ENCODE measurements at places on chromosomes 6 and 20. TPM values are rescaled to one million over a fixed set of nuclear protein-coding genes. Genes with fewer than 3 reads are reported as not detected.

Gene RTEL1
- 42.6 TPM for total RNA-seq

Gene PNLDC1
- total RNA-seq, result 5.6 TPM

Gene SLC17A2
- not detected for total RNA-seq

Gene ATP5F1E
- total RNA-seq, result 23.5 TPM

Gene PAK5
- total RNA-seq, result 1.9 TPM

Gene ATAT1
- total RNA-seq, result 8.7 TPM

Gene HLA-DQB1
- total RNA-seq, result 3.0 TPM

Gene ANGPT4
- total RNA-seq, result 0.27 TPM

All from prostate gland (tissue), 2 donors.